ENCODE measurements at places on chromosomes 12 and 14. TPM values are rescaled to one million over a fixed set of nuclear protein-coding genes. Genes with fewer than 3 reads are reported as not detected.

B3GNT4 gene
- total RNA-seq, result 0.06 TPM

MORN3 gene
- total RNA-seq, result 0.42 TPM

SVOP gene
- 1.3 TPM for total RNA-seq

KRT80 gene
- total RNA-seq, result 6.5 TPM

BATF gene
- 0.63 TPM for total RNA-seq

CD69 gene
- total RNA-seq, result 0.66 TPM

PKP2 gene
- 12.2 TPM for total RNA-seq

PDE3A gene
- 16.5 TPM for total RNA-seq

POTEM gene
- total RNA-seq, result not detected

ANP32D gene
- total RNA-seq, result not detected

OAS2 gene
- total RNA-seq, result 1.4 TPM

Data from pancreas (tissue), 10 donors.